Mammary epithelial cell (primary cell): ENCODE measurements at places on chromosomes 1 and 21.

- peak; percentile 68 for DNase-seq
Measured at GRCh38 chr1:201137579-201138310, 10.8 kb upstream of the ASCL5 start.

DNA sequence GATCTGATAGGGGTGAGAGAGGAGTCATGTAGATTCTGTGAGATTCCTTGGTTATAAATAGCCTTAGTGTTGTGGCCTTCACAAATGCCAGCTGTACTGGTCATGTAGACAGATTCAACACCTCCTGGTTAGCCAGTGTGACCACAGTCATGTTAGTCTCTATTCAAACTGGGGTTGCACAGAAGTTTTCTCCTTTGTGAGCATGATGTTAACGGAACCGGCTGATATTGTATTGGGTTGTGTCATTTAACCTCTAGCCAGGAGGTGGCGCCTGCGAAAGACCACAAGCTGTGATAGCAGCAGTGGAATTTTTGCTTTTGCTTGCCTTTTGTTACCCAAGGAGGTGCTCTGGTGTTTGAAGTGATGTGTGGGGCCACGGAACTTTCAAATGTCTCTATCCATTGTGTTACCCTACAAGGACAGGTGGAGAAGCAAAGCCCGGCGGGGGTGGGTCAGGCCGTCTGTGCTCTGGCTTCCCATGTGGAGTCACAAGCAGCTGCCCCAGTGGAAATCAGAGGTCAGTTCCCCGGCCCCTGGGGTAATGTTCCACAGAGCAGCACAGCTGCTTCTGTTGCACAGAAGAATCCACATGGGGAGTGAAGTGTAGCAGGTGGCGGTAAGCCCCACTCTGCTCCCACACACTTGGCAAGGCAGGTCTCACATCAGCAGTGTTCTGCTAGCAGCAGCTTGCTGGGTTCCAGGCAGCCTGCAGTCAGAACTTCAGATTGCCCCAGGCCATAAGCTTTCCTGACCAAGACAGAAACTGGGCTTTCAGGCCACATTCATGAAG is 112.6 kb downstream of the ADAMTS1 start:
- DNase-seq, result peak; percentile 37

- DNase-seq, result no peak
Measured at GRCh38 chr1:210252621-210253051, 20.0 kb downstream of the SERTAD4 start.

- DNase-seq, result no peak
Measured at GRCh38 chr1:206468571-206468970, 1.7 kb upstream of the IKBKE start.

GRCh38 chr1:41520951-41521752 is 36.7 kb upstream of the EDN2 start:
- no peak for DNase-seq

GRCh38 chr21:27725916-27726315 is 759.0 kb upstream of the ADAMTS5 start:
- DNase-seq, result peak; percentile 1

DNA sequence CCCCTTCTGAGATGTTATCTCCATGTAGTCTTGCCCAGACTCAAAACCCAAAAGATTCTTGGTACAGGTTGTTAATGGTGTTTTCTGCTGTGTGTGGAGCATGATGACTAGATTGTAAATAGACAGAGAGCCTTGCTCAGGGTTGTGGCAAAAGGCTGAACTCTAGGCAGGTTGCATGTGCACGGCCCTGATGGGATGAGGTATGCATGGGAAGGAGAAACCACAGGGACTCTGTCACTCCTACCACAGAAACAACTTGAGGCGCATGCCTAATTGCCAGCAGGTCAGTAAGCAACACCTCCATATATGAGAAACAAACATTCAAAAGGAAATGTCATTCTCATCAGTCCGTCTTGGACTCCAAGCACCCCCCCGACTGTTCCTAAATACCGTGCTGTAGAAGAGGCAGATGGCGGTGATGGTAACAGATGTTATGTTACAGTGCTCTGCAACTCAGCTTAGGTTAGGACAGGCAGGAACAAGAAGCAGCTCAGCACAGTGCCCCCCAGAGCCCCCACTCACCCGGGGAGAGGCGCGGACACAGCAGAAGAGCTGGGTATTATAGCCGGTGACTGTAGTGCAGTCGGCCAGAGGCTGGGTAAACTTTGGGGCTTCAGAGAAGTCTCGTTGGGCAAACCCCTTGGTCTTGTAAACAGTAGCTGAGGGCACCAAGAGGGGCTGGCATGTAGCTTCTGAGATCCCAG is 10.9 kb downstream of the MYBPHL start:
- DNase-seq, result no peak

DNA sequence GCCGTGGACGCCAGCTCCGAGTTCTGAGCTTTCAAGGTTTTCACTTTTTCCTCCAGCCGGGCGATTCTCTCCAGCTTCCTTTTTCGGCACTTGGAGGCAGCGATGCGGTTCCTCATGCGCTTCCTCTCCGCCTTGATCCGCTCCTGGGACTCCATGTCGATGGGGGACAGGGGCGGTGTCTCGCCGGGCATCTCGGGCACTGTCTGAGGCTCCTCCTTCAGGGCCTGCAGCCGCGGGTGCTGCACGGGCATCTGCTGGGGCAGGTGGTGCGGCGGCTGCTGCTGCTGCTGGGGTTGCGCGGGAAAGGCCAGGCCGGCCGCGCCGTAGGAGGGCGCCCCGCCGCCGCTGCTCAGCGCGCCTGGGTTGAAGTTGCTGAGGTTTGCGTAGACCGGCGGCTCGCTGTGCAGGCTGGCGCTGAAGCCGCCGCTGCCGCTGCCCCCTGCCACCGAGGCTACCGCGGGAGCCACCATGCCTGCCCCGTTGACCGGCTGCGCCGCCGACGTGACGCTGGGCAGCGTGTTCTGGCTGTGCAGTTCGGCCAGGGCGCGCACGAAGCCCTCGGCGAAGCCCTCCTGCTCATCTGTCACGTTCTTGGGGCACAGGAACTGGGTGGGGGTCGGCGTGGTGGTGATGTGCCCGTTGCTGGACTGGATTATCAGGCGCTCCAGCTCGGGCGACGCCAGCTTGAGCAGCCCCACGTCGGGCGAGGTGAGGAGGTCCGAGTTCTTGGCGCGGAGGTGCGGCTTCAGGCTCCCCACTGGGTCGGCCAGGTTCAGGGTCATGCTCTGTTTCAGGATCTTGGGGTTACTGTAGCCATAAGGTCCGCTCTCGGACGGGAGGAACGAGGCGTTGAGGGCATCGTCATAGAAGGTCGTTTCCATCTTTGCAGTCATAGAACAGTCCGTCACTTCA is 1.4 kb downstream of the JUN start:
- peak; percentile 31 for DNase-seq

DNA sequence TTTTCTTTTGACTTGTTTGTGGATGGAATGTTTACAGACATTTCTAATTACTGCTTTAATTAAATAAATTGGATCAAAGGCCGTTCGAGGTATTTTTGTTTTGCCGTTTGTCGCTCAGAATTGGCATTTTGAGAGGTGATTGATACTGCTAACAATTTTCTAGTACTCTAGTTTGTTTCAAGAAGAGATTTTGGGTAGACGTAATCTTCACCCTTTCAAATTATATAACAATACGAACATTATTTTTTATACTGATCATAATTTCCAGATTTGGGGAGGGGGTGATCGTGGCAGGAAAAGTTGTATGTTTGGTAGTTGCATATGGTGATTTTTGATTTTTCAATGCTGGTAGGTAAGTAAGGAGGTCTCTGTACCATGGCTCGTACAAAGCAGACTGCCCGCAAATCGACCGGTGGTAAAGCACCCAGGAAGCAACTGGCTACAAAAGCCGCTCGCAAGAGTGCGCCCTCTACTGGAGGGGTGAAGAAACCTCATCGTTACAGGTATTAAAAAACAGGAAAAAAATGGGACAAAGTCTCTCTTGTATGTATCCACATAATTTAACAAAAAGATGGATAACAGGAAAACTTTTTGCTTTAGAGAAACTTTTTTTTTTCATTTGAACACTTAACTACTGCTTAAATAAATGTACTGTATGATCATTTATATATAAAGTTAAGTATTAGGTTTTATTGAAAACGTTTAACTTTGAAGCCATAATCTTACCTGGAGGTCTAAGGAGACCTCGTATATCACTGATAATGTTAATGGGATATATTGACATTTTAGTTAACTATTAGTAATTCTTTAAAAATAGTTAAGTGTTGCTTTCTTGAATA is 1.7 kb downstream of the H3-3A start:
- peak; percentile 39 for DNase-seq
